ENCODE measurements at places on chromosomes 2 and 18.

GRCh38 chr2:240557101-240557751 is 562 bp downstream of the ANKMY1 start:
- DNase-seq: no peak

DNA sequence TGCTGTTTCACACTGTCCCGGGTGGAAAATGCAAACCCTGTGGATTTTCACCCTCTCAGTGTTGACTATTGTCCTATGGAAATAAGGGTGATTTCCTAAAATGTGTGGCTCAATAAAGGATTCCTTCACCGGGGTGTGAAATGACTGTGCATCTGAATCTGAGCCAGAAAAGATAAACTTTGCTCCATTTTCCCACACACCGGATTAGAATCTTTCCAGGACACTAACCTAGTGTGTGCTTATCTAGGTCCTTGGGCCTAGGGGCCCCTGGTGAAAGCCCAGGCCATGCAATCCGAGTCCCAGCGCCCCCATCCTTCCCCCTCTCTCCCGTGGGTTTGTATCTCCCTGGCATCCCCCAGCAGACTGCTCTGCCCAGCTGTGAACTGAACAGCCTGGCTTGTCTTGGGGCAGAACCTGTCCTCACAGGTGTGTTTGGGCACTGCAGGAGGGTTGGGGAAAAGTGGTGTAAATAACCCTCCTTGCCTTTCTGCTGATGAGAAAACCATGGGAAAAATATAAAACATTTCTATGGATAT is 17.3 kb downstream of the KLHL29 start:
- DNase-seq: no peak

DNA sequence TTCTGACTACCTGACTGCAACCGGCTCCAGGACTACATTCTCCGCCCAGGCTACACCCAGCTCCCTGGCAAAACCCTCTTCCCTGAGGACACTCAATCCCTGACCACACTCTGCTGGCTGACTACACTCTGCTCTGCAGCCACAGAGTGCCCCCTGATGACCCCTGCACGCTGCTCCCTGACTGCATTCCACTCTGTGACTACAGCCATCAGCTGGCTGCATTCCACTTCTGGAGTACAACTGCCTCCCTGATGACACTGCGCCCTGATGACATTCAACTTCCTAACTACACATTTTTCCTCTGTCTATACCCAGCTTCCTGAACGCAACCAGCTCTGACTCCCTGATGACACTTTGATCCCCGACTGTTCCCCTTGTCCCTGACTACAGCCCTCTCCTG is 71.3 kb upstream of the NRXN1 start:
- DNase-seq: peak; percentile 60

DNA sequence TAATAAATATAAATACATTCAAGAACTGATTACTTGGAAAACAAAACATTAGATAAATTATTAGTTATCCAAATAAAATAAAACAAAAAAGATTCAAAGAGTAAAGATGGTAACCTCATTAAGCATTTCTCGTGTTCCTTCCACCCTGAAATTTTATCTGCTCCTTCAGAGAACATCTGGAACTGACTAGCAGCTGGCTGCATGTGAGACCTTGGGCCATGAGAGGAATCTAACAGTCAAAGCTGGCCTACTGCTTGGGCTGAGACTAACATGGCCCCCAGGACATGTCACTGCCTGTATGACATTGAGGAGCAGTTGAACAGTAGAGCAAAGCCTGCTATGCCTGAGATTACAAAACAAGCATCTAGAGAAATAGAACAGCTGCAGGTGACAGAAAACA is 208.5 kb upstream of the ZSWIM2 start:
- DNase-seq: no peak

DNA sequence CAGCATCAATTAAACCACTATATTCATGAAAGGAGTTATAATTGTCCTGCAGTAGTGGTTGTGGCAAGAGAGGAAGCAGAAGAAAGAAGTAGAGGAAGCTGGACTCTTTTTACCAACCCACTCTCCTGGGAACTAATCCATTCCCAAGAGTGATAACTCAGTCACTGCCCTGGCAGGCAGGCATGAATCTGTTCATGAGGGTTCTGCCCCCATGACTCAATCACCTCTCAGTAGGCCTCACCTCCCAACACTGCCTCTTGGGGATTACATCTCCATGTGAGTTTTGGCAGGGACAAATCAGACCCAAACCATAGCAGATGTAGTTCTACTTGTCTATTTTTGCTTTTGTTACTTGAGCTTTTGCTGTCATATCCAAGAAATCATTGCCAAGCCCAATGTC is 232.7 kb upstream of the MAP2 start:
- no peak for DNase-seq

GRCh38 chr18:68060871-68061270 is 544.4 kb upstream of the DSEL start:
- DNase-seq: no peak

DNA sequence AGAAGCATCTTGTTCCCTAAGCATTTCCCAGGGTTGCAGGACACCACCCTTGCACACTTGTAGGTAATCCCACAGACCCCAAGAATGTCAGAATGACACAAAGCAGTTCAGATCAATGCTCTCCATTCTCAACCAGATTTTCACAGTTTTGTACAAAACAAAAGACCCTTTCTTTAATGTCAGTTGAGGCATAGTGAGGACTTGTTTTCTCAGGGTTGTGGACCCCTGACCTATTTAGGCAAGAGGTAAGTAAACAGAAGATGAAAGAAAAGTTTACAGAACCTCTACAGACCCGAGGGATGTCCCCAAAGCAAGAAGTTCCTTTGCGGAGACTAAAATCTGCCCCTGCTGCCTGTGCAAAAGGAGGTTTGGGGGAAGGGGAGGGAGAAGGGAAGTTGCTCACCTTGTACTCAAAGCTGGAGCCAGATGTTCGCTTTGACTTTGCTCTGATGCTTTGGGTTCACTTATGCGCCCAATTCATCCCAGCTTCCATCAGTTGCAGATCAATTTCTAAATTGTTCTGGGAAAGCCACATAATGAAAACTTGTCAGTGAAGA is 635.4 kb downstream of the EPHA4 start:
- no peak for DNase-seq

GRCh38 chr2:147231607-147232006 is 613.2 kb upstream of the ACVR2A start:
- DNase-seq: no peak

GRCh38 chr18:8084160-8084559 is 517.0 kb downstream of the PTPRM start:
- peak; percentile 68 for DNase-seq

DNA sequence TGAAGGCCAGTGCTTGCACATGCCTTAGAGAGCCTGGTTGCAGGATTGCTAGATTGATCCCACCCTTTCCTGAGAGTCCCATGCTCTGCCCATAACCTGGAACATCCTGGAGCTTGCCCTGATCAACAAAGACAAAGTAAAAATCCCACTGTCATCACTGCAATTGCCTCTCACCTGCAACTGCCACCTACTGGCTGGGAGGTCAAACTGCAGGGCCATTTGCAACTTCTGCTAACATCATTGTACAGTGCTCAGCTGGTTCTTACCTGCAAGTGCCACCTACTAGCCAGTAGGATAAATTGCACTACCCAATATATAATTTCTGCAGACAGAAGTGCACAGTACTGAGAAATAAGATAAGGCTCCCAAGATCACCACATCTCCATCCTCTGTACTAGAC is 947.5 kb downstream of the CPS1 start:
- DNase-seq: no peak

- no peak for DNase-seq
These were observed 10.5 kb upstream of the IL1A start for GRCh38 chr2:112794841-112795240.

DNA sequence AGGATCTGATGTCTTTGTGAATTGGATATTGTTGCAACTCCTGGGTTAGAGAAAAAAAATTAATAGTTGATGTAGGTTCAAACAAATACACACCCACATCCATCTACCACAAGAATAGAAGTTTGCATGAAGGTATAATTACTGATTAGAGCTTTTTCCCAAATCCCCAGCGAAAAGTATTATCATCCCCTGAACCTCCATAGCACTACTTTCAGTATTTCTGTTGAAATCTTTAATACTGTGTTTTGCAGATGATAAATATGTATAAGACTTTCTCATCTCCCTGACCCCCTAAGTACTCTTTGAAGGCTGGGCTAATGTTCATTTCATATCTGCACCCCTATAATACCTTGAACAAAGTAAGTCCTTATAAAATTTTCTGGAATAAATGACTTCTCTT is 6.4 kb downstream of the FN1 start:
- no peak for DNase-seq

DNA sequence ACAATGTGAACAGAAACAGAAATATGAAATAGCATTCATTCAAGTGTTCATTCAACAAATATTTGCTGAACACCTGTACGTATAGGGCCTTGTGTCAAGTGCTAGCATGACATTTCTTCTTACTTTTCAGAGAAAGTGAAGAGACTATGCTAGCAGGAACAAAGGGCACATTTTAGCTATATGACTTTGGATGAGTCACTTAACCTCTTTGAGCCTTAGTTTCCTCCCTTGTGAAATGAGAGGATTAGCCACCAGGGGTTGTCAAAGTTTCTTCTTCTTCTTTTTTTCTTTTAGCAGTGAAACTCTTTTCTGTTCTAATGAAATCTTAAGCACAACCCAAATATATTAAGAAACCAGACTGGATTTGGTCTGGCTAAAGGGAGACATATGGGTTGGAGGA is 53.1 kb downstream of the FIGN start:
- DNase-seq: no peak

- DNase-seq: no peak
These were observed 601.2 kb upstream of the SALL3 start for GRCh38 chr18:78378403-78378802.

DNA sequence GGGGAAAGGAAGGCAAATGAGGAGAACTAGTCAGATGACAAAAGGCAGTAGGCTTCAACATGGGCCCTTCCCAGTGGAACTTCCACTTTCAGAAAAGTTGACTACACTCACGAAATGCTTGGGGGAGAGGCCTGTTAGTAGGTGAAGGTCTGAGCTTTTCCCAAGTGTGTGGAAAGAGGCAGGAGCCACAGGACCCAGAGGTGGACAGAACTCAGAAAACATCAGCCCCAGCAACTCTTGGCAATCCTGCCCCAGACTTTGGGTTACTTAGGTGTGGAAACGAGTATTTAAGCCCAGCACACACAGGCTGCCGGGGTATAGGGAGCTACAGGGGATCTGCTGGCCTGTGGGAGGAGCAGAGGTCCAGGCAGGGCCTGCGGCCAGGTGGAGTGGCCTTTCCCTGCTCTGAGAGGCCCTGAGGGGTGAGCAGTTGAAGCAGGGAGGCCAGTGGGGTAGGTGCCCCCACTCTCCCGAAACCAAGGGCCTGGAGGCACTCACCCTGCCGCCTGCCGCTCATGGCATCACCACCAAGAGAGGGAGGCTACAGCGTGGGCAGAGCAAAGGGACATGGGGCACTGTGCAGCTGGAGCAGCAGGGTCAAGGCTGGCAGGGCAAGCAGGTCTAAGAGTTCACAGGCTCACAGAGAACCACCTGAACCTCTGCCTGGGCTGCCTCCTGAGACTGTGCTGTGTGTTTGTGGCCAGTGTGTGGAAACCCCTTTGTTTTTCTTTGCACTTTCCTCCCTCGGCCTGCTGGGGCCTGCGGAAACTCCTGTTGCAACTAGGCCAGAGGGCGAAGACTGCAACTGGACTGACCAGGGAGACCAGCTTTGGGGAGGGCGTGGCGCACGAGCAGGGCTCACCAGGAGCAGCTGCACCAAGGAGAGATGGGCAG is 130.7 kb upstream of the SERTAD2 start:
- no peak for DNase-seq

GRCh38 chr2:241219856-241220356 is 31.4 kb downstream of the ANO7 start:
- DNase-seq: no peak

DNA sequence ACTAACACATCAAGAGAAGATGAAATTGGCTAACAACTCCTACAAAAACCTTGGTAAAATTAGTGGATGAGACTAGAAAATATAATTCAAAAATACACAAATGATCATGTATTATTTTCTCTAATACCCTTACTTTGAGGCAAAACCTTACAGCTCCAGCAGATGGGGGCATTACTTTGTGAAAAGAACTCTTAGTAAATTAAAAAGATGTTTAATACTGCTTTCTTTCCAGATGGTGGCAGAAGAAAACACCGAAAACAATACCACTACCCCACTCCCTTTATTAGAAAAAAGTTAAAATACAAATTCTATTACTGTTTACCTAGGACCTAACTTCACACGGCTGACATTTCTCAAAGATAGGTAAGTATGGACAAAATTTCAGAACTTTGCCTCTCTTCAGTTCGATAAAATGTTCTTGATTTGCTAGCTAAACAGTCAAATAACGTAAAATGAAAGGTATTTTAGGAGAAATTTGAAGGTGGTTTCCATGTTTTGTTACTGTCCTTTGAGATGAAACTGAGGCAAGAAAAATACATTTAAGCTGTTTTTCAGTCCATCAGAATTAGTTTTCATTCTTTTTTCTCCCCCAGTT is 30.6 kb downstream of the ORC4 start:
- no peak for DNase-seq

GRCh38 chr2:107006836-107007235 is 120.9 kb upstream of the ST6GAL2 start:
- DNase-seq: peak; percentile 10

DNA sequence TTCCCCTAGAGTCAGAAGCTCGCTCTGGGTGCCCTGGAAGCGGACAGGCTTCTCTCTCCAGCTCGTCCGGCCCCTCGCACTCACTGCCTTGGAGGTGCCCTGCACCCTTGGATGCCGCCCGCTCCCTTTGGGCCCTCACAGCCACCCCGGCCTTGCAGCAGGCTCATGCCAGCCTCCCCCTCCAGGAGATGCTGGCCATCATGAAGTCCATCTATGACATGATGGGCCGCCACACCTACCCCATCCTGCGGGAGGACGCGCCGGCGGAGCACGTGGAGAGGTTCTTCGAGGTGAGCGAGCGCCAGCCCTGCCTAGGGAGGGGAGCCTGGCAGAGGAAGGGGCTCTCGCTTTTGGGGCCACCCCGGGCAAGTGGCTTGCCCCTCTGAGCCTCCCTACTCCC is 20.3 kb upstream of the FAHD2A start:
- no peak for DNase-seq

GRCh38 chr18:22277758-22278157 is 108.4 kb downstream of the GATA6 start:
- DNase-seq: no peak

DNA sequence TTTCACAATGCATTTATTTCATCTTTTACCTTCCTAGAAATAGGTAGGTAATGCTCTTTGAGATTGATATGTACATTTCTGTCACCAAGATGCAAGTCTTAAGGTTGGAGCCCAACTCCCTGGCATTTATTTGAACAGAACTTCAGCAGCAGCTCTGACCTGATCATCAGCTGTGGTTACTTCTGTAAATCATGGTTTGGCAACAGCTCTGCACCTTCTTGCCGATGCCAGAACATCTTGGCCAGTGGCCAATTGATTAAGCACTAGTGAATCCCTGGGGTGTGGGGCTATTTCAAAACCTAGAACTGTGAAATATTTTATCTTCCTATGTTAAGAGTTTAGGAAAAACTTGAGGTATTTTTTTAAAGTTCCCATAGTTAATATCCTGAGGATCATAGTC is 124.8 kb upstream of the NYAP2 start:
- DNase-seq: no peak

All from kidney (tissue), 22 donors.